ENCODE measurements at places on chromosomes 5 and 9. TPM values are rescaled to one million over a fixed set of nuclear protein-coding genes. Genes with fewer than 3 reads are reported as not detected.

Gene IL3
- not detected for total RNA-seq

Gene SPINK6
- total RNA-seq, result not detected

Gene RFX3
- total RNA-seq, result 3.9 TPM

Gene N4BP3
- under 0.01 TPM for total RNA-seq

Gene WNT8A
- not detected for total RNA-seq

Gene QSOX2
- total RNA-seq, result 21.4 TPM

Gene ETF1
- total RNA-seq, result 162 TPM

Gene GFPT2
- 233 TPM for total RNA-seq

Gene PTGES
- total RNA-seq, result 162 TPM

Gene CAMK2A
- 3.3 TPM for total RNA-seq

Gene NEURL1B
- total RNA-seq, result 4.4 TPM

Gene STOML2
- total RNA-seq, result 109 TPM

Gene FOXD4
- total RNA-seq, result under 0.01 TPM

Gene MSH3
- total RNA-seq, result 25.6 TPM

Gene PHYKPL
- total RNA-seq, result 21.4 TPM

Gene CCL19
- not detected for total RNA-seq

Gene ARSI
- total RNA-seq, result 118 TPM

Gene SLC36A1
- total RNA-seq, result 6.2 TPM

Gene SEC61B
- total RNA-seq, result 92.4 TPM

Gene PFDN1
- total RNA-seq, result 55.9 TPM

Gene ABLIM3
- 4.2 TPM for total RNA-seq

Gene NSMF
- total RNA-seq, result 11.3 TPM
